B cell (primary cell): ENCODE measurements at places on chromosomes 1 and 21.

DNA sequence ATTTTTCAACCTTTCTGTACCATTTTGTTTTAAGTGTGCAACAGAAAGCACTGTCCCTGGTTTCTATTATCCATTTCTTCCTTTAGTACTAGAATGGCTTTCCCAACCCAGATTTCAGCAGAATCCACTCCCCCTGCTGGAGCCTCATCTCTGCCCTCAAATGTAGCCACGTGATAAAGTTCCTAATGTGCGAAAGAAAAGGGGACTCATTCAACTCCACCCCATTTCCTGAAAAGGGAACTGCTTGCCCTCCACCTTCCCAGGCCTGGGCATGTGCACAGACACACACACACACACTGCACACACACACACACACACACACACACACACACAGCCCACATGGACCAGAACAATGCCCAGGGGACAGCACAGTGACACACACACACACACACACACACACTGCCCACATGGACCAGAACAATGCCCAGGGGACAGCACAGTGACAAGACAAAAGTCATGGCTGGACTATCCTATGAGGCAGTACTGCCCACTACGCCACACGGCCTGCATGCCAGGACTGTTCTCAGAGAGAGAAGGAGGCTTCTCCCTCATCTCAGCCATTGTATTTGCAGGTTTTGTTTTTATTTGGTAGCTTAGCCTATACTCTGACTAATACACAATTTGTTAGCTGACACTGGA lies 33.2 kb downstream of the PACC1 start:
- no peak for DNase-seq
- H3K27me3 ChIP-seq = no peaks in the 10 kb centered on the region
- H3K4me1 ChIP-seq = no peaks in the 10 kb centered on the region
- H3K27ac ChIP-seq = no peak overlapping the region
- H3K36me3 ChIP-seq = peaks cover 83% of the 10 kb centered on the region

DNA sequence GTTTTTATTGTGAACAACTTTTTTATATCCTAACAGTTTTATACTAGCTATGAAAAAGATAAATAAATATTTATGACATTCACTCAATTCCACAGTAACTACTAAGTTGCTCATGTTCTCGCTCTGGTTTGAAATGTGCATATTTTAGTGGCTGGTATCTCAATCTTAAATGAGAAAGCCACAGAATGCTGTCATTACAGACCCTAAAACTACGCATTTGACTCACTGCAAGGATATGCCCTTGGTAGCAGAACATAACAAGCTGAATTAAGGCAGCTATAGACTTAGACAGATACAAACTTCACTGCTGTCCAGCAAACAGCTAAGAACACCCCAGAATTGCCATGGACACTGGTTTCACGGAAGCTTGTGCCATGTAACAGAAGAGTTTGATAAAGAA lies 19.0 kb downstream of the DAB1 start:
- no peak overlapping the region for H3K4me3 ChIP-seq
- H3K4me1 ChIP-seq = no peaks in the 10 kb centered on the region
- H3K36me3 ChIP-seq = no peaks in the 10 kb centered on the region
- no peaks in the 10 kb centered on the region for H3K27me3 ChIP-seq
- no peak overlapping the region for H3K27ac ChIP-seq
- no peak for DNase-seq

DNA sequence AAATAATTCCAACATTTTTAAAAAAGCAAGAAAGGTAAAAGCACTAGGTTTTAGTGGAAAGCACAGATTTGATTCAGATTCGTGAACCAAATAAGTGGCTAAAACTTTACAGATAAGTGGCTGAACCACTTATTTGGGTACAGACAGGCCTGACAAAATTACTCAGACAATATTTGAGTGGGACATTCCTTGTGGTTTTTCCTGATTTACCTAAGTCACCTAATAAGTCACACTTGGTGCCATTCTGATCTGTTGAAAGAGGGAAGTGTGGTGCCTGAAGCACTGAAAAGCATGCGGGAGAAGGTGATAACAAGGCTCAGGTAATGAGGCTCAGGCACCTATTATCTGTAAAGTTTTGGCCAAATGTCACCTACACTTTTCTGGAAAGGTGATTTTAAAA lies 81.6 kb upstream of the CD55 start:
- DNase-seq = no peak
- H3K4me1 ChIP-seq = no peaks in the 10 kb centered on the region
- no peaks in the 10 kb centered on the region for H3K27me3 ChIP-seq
- H3K36me3 ChIP-seq = no peaks in the 10 kb centered on the region
- no peak overlapping the region for H3K4me3 ChIP-seq
- H3K27ac ChIP-seq = no peak overlapping the region

GRCh38 chr1:46012236-46012635 lies 120.2 kb downstream of the PIK3R3 start:
- no peaks in the 10 kb centered on the region for H3K27me3 ChIP-seq
- no peak for DNase-seq
- H3K36me3 ChIP-seq = peaks cover 2% of the 10 kb centered on the region
- no peak overlapping the region for H3K4me3 ChIP-seq

DNA sequence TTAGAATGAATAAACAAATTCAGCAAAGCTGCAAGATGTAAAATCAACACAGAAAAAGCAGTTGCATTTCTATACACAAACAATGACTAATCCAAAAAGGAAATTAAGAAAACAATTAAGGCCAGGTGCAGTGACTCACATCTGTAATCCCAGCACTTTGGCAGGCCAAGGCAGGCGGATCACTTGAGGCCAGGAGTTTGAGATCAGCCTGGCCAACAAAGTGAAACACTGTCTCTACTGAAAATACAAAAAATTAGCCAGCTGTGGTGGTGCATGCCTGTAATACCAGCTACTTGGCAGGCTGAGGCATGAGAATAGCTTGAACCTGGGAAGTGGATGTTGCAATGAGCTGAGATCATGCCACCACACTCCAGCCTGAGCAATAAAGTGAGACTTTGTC lies 22.3 kb downstream of the THEM4 start:
- H3K4me1 ChIP-seq = peaks cover 6% of the 10 kb centered on the region
- H3K27ac ChIP-seq = no peak overlapping the region
- H3K4me3 ChIP-seq = no peak overlapping the region
- DNase-seq = no peak

GRCh38 chr1:81819613-81820012 lies 18.9 kb downstream of the ADGRL2 start:
- no peaks in the 10 kb centered on the region for H3K4me1 ChIP-seq
- no peaks in the 10 kb centered on the region for H3K36me3 ChIP-seq
- H3K4me3 ChIP-seq = no peak overlapping the region
- H3K27ac ChIP-seq = no peak overlapping the region
- H3K27me3 ChIP-seq = no peaks in the 10 kb centered on the region

- no peak overlapping the region for H3K4me3 ChIP-seq
- no peak overlapping the region for H3K27ac ChIP-seq
- H3K27me3 ChIP-seq = no peaks in the 10 kb centered on the region
- DNase-seq = no peak
- H3K4me1 ChIP-seq = no peaks in the 10 kb centered on the region
- H3K36me3 ChIP-seq = no peaks in the 10 kb centered on the region
Observed at GRCh38 chr1:41504114-41505035, 19.9 kb upstream of the EDN2 start.

DNA sequence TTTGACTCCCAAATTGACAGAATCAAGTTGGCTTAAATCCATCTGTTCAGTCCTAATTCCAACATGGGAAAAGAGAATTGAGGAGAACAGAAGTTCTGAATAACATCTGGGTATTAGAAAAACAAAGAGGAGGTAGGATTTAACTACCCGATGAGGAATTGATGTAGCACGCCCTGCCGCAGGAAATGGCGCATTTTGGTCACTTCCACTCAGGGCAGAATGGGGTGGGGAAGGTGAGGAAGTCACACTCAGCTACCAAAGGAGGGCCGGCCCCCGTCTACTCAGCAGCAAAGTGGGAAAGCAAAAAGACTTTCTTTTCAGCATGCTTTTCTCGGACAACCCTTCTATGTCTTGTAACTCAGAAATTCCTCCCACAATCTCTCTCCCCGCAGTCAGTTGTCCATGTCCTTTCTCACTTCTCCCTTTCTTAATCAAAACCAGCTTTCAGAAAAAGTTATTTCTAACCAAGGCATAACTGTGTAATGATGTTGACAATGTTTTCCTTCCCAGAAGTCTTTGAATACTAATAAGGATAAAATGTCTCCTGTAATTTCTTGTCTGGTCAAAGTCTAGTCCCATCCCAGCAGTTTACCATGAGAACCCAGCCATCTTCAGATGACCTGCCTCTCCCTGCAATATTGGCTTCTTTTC lies 60.5 kb upstream of the SIPA1L2 start:
- no peaks in the 10 kb centered on the region for H3K36me3 ChIP-seq
- H3K4me3 ChIP-seq = no peak overlapping the region
- H3K27ac ChIP-seq = no peak overlapping the region
- DNase-seq = no peak
- no peaks in the 10 kb centered on the region for H3K4me1 ChIP-seq
